ENCODE measurements at places on chromosomes 11 and 22.

DNA sequence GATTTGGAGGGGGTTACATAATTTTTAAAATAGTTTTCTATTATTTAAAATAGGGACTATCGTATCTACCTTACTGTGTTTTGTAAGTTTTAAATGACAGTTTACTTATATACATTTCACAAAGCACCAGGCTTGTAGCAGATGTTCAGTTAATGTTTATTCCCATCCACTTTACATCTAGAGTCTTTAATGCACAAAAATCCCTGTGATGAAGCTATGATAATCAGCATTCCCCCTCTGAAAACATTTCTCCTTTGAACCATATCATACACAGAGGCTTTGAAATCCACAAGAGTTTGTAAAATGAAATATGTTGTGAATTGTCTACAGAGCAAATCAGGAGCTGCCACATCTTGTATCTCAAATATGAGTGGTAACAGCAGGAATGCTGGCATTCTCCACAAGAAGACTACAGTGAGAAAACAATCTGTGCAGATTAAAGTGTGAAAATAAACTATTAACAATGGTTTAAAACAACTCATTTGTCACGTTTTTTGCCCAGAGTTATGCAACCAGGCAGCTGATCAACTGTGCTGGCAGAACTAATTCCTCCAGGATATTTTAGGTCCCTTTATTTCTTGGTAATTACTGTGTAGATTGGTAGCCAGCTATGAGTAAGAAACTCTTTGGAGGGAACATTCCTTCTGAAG is 699.1 kb upstream of the ARHGAP42 start:
- no peak for DNase-seq

- DNase-seq = no peak
Observed at GRCh38 chr11:99424313-99425084, 403.8 kb downstream of the CNTN5 start.

- DNase-seq = no peak
Observed at GRCh38 chr11:69524991-69525411, 43.5 kb downstream of the LINC01488 start.

- no peak for DNase-seq
Observed at GRCh38 chr11:126359431-126360048, 4.1 kb downstream of the ST3GAL4 start.

DNA sequence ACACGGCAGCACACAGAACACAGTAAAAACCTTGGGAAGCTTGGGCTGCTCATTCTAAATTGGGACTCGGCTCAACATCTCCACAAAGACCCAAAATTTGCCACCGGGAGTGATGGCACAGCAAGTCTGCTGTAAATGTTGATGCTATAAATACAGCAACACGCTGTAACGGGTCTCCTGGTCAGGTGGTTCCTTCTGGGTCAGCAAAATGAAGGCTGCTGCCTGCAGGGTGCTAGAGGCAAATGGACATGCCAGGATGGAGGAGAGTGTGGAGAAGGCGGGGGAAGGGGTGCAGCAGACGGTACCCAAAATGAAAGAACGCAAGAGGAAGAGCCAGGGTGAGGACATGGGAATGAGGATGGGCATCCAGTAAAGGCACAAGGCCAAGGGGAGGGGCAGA is 30.4 kb downstream of the MAFF start:
- no peak for DNase-seq

GRCh38 chr11:132999516-132999915 is 532.8 kb downstream of the OPCML start:
- no peak for DNase-seq

- no peak for DNase-seq
Observed at GRCh38 chr11:123483058-123483457, 53.0 kb downstream of the GRAMD1B start.

GRCh38 chr22:21681566-21682370 is 16.0 kb downstream of the PPIL2 start:
- no peak for DNase-seq

GRCh38 chr11:65851083-65851579 is 6.8 kb downstream of the CFL1 start:
- DNase-seq = no peak

DNA sequence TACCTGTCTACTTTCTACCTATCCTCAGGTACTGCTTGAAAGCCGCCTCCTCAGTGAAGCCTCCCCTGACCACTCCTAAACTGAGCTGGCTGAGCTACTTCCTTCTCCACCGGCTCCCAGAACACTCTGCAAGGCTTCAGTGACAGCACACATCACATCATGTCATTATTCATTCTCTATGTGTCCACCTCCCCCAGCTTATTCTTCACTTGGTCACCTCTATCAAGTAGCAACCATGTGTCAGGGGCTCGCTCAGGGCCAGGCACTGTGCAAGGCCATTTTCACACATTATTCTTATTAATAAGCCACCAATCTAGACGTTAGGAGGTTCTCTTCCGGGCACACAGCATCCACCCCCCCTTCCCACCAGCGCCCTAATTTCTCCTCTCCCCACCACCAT is 3.7 kb upstream of the ELFN2 start:
- DNase-seq = no peak

GRCh38 chr22:26718905-26719304 is 61.5 kb downstream of the MIAT start:
- DNase-seq = no peak

- DNase-seq = no peak
Observed at GRCh38 chr11:65558930-65559509, 861 bp upstream of the LTBP3 start.

DNA sequence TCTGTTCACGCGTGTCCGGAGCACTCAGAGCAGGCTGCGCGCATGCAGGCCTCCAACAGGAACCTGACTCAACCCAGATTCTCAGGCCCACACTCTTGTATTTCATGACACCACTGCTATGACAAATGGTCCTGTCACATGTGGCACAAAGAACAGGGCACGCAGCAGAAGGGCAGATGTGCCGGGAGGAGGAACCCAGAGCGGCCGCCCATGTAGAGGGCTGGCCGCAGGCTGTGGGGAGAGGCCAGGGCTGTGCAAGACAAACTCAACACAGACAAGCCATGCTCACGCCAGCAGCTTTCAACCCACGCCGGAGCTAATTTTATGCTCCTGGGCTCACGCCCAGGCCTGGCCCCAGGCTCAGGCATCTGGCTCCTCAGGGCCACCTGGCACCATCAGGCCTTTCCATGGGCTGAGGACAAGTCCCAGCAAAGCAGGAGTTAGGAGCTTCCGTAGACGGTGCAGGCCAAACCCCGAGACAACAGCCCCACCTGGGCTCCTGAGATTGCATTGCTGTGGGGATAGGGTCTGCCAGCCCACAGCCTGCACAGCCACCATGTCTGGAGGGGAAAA is 40.0 kb downstream of the DUSP8 start:
- no peak for DNase-seq

DNA sequence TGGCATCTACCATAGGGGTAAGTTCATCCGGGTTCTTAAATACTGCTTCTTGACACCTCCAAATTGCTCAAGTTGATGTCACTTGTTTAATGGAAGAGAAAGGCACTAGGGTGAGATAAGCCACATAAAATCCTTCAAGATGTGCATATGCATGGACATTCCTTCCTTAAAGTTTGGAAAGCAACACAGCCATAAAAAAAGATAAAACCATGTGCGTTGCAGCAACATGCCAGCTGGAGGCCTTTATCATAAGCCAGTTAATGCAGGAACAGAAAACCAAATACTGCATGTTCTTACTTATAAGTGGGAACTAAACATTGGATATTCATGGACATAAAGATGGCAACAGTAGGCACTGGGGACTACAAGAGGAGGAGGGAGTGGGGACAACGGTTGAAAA is 8.0 kb upstream of the IL18BP start:
- DNase-seq = no peak

GRCh38 chr11:94504689-94505293 is 7.5 kb upstream of the C11orf97 start:
- DNase-seq = no peak

- no peak for DNase-seq
Observed at GRCh38 chr22:30325724-30326254, 952 bp downstream of the TBC1D10A start.

Measured in CD4-positive, alpha-beta T cell treated with Interleukin-6 for 4 hours (primary cell).